Stimulated activated CD4-positive, alpha-beta T cell treated with anti-CD3 and anti-CD28 coated beads, TNF-alpha, amount 100 ng/mL, for 48 hours (primary cell): ENCODE measurements at places on chromosomes 5 and 9.

DNA sequence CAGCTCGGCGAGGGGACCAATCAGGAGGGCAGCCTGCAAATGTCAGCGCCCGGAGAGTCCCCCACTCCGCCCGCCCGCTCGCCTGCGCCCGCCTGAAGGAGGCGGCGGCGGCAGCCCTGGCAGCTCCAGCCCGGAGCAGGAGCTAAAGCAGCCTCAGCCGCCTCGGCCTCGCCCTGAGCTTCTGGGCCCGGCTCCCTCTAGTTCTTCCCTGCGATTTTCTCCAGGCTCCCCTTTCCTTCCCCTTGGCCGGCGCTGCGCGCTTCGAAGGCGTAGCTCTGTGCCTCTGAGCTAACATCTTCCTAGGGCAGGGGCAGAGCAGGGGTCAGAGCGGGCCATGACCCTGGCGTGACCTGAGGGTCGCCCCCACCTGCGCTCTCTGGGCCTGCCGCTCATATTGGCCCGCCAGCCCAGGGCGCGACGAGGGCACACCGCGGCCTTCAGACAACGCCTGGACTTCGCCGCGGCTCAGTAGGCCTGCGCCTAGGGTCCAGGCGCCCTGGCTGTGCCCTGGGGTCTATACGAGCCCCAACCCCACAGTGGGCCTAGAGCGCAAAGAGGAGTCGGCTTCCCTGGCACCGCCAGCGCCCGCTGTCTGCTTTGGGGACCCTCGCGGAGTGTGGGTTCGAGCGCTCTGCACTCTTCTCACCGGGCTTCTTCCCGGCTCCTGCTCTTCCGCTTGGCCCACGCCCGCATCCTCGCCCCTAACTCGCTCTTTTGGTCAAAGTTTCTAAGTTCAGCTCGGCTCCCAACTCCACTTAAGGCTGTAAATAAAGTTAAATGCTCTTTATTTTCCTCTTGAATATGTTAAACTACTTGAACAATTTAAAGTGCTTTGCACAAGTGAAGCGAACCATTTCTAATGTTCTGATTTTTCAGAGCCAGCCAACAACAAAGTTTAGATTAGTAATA is 504 bp upstream of the OTP start:
- DNase-seq, result no peak

DNA sequence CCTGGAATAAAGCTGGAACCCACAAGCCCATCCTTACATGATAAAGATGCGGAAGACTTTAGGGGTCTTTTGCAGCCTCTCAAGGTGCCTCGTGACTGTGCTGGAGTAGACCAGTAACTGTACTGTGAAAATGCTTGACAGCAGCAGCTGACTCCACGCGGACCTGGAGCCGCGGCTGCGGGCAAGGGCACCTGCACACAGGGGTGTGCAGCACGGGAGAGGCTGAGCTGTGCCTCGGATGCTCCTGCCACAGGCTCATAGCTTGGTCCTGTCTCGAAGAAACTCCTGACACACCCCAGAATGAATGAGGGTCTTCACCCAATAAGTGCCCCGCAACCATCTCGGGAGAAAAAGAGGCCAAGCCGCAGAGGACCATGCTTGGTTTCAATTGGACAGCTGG is 40.3 kb upstream of the CEP72 start:
- no peak for DNase-seq

- no peak for DNase-seq
These were observed 71.8 kb downstream of the ANGPTL2 start for GRCh38 chr9:127050591-127051001.

DNA sequence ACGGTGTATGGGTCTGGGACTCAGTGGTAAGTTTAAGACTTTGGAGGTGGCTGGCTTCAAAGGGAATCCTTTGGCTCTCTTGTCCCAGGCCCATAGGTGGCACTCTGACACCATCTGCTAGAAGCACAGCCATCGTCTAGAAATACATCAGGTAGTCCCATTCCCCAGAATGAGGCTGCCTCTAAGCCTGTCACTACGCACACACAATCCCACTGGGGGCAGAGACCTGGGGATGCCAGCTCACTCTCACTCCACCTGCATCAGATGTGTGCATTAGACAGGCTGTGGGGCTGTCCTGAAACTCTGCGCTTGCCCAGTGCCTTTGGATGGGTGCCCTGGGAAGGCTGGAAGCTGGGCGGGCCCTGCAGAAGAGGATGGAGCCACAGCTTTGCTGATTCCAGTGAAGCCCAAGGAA is 127.5 kb upstream of the PANK3 start:
- DNase-seq, result no peak

GRCh38 chr5:142420561-142421227 is 95.9 kb upstream of the SPRY4 start:
- DNase-seq, result no peak

- DNase-seq, result no peak
These were observed 16.9 kb downstream of the OR2V2 start for GRCh38 chr5:181164076-181164952.
